Testis (tissue), 5 donors: ENCODE measurements at places on chromosomes 2 and 18. TPM values are rescaled to one million over a fixed set of nuclear protein-coding genes. Genes with fewer than 3 reads are reported as not detected.

- no peak for DNase-seq
Measured at GRCh38 chr2:53505826-53506225, 261.8 kb upstream of the CHAC2 start.

DNA sequence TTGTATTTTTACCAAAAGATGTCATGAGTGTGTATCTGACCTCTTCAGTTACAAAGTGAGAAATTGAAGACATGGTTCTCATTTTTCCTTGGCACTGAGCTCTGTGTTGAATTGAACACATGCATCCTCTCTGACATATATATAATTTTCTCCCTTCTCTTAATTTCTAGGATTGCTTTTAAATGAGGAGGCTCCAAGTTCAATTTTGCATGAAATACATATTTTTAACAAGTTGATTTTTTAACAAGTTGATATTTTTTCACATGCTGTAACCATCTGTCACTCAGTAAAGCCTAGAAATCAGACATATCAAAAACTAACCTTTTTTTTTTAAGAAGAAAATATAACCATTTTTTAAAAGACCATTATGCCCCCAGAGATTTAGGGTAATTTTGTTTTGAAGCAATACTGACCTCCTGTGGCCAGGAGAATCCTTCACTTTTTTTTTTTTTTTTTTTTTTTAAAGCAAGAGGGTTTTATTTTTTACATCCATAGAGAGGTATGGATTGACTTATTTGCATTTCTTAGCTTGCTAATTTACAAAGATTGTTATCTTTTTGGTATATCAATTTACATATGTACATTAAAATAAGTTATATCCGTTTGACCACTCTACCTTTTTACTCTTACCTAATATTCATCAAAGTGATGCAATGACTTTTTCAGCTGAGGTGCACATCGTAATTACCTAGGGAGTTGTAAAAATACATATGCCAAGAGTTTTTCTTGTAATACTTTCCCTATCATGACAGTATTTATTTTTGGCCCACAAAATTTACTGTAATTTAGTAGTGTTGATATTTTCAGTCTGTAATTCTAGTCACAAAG is 161.8 kb downstream of the SOCS6 start:
- DNase-seq, result no peak

The BUB1 gene
- total RNA-seq, result 50.5 TPM

The PMAIP1 gene
- total RNA-seq, result 6.0 TPM

- no peak for DNase-seq
Measured at GRCh38 chr2:232872826-232873225, 2.8 kb downstream of the SNORC start.
